ENCODE measurements at places on chromosomes 16 and 17.
A peak's percentile ranks its signal among the peaks of the same experiment; 100 is the strongest.

DNA sequence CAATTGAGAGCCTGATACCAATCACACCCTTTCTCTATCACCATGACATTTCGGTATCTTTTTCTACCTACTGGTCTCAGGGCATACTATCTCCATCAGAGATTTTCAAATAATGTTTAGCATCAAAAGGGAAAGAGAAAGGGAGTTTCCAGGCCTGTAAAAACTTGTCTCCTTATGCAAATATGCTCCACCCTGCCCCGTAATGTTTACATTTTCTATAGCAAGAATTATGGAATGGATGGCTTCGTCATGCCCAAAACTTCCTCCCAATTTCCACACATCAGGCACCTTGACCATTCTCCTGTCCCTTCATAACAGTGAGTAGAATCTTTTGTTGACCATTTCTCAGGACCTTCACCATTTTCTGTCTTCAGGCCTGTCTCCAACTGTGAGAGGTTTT is 30.9 kb upstream of the HLF start:
- DNase-seq = no peak

- no peak for DNase-seq
Observed at GRCh38 chr17:55614061-55614460, 102.8 kb upstream of the SMIM36 start.

DNA sequence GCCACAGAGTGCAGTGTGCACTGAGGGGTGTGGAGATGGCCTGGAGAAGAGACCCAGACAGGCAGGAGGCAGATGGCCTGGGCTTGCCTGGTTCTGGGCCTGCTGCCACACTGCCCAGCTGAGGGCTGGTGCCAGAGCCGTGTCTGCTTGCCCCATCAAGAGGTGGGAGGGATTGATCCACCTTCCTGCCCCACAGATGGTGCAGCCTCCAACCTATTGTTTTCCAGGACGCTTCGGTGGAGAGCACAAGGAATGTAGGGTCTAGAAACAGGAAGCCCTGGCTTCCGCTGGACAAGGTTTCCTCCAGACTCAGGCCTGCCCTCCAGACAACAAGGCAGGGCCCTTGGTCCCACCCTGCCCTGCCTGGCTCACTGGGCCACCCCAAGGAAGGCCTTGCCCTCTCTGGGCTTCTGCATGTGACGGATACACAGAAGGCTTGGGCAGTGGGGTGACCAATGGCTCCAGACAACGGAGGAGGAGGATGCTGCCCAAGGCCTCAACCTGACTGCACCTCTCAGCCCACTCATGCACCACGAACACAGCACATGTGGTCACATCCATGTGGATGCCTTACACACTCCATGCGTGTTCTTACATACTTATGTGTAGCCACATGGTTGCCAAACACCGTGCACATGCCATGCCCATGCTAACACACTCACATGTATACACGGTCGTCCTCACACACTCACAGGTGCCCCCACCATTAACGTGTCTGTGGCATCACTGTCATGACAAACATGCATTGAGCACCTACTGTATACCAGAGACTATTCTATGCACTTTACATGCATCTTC is 6.5 kb upstream of the CDH5 start:
- no peak for DNase-seq

DNA sequence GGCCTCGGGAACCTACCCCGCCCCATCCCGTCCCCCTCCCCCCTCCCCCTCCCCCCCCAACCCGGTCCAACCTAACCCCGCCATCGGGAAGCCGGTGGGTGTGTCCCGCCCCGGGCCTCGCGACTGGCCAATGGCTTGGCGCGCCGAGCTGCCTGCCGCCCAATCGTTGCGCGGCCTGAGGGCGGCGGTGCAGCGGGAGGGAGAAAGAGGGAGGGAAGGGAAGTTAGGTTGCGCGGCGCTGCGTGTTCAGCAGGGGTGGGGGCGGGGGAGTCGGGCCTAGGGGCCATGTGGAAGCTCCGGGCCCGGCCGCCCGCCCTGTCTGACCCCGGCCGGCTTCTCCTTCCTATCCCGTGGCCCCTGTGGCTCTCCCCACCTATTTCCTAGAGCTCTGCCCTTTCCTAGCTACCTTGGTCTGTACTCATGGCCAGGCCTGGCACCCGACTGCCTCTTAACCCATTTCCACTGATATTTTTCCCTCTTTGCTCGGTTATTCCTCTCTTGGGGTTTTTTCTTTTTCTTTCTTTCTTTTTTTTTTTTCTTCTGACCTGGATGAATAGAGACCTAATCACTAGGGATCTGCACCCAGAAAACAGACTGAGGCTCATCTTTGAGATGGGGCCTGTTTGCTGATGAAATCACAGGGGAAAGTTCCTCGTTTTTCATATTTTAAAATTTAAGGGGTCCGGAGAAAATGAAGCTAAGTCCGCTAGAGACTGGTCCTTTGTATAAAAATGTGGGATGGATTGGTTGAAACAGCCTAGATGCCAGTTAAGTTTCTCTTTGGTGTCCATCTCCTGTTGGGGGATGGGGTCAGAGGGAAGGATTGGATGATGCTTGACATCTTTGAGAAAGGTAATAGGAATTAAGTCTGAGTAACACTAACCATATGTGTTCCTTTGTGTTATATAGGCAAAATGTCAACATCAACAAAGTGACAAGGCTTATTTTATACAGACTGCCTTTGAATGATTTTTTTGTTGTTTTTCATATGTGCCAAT is 1.1 kb downstream of the KPNB1 start:
- peak; percentile 70 for DNase-seq

- DNase-seq = no peak
Observed at GRCh38 chr17:969811-970355, 9.7 kb downstream of the NXN start.

DNA sequence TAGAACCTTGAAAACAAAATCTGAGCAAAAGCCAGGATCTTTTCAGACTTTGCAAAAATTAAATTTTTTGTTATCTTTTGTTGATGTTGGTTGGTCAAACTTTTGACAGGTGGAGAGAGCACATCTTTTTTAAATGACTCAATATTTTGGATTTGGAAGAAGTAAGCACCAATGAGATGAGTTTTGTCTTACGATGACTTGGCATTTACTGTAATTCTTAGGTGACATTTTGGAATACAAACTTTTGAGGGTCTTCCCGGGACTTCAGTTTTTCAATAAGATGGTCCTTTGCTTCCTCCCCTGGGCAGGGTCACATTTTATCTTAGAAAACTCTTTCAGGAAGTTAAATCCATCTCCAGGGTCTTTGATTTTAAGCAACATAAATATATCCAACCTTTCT is 423.9 kb downstream of the HS3ST3B1 start:
- DNase-seq = no peak

DNA sequence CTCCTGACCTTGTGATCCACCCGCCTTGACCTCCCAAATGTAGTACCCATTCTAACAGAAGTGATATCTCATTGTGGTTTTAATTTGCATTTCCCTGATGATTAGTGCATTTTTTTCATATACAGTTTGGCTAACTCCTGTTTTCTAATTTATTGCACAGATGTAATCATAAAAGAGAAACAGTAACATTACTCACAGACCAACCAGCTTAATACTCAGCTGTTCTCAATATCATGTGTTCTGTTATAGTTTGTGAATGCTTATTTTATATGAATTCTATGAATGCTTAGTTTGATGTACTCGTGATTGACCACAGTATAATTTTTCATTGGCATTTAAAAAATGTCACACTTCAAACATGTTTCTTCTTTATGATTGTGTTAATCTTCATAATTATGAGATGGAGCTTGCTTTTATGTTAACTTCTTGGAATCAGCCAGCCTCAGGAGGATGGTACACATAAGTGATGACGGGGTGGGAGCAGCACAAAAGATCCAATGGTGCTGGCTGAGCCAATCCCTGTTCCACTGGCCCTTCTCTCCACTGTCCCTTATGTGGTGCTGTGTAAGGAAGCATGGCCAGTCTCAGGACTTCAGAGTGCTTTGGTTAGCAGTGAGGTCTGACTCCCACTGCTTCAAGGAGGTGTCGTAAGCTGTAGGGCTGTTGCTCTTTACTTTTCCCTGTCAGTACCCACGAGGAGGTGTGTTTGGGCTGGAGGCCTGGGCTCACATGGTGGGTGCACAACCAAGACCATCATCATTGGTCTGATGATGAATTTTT is 191.0 kb downstream of the SPECC1 start:
- no peak for DNase-seq

GRCh38 chr16:88510091-88510994 is 57.3 kb downstream of the ZFPM1 start:
- DNase-seq = no peak

Measured in omental fat pad (tissue), 4 donors.